NB4 (cell line): ENCODE measurements at places on chromosomes 3 and 15.

- peak; percentile 11 for DNase-seq
These were observed 567.8 kb downstream of the ZPLD1 start for GRCh38 chr3:103002425-103003176.

GRCh38 chr3:73621388-73621787 is 3.4 kb downstream of the PDZRN3 start:
- DNase-seq: no peak

GRCh38 chr3:113165841-113166240 is 45.5 kb upstream of the BOC start:
- DNase-seq: no peak

DNA sequence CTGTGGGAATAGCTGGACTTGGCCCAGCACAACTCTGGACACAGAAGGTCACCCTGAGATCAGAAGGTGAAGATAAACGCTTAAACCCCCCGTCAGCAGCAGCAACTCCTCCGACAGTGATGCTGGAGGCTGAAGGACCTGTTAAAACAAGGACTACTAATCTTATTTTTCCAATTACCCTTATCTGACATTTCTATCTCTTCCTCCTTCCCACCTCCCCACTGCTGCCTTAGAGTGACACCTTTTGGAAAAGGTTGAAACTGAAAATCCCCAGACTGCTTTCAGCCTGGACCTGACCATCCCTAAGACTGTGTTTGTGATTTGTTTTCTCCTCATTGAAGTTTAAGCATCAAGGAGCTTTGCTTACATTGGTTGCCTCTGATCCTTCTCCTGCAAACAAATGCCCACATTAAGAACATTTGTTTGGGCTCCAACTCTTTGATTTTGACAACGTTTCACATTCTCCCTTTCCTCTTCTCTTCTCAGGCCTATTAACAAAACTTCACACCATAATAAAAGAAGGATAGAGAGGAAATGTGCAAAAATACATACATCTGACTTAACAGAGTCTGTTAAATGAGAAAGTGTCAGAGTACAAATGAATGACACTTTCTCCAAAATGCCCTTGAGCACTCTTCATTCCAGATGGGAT is 410.6 kb upstream of the WNT5A start:
- peak; percentile 4 for DNase-seq

- DNase-seq: peak; percentile 1
These were observed 247.3 kb upstream of the SUCLG2 start for GRCh38 chr3:67901681-67902080.
